ENCODE measurements at places on chromosomes 12 and 14. TPM values are rescaled to one million over a fixed set of nuclear protein-coding genes. Genes with fewer than 3 reads are reported as not detected.

DNA sequence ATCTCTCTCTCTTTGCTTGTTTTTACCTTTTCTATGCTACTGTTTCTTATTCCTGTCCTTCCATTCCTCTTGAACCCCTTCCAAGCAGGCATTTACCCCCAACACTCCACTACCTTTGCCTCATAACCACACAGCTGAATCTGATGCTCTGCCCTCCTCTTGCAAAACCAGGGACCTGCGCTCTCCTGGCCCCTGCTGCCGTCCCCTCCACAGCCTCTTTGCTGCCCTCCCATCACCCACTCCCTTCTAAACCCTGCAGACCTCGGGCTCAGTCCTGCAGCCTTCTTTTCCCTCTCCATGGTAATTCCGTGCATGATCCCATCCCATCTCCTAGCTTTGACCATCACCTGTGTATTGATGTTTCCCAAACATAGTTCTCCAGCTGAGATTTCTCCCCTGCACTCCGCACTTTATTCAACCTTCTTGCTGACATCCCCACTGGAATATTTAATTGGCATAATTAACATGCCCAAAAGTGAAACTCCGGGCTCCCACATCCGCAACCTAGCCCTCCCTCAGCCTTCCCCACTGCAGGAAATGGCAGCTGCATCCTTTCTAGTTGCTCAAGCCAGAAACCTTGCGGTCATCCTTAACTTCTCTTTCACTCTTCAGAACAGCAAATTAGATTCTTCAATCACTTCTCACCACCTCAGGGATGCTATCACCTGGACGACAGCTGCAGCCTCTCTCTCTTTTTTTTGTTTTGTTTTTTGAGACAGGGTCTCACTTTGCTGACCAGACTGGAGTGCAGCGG, 16.0 kb downstream of the FIGNL2 start:
- no peak overlapping the region for H3K27ac ChIP-seq
- no peak for DNase-seq
- H3K4me3 ChIP-seq: no peak overlapping the region

GRCh38 chr14:34450542-34450915, 11.5 kb downstream of the SPTSSA start:
- H3K36me3 ChIP-seq: peaks cover 12% of the 10 kb centered on the region
- H3K27me3 ChIP-seq: no peaks in the 10 kb centered on the region
- H3K4me3 ChIP-seq: no peak overlapping the region
- H3K4me1 ChIP-seq: peaks cover 16% of the 10 kb centered on the region

DNA sequence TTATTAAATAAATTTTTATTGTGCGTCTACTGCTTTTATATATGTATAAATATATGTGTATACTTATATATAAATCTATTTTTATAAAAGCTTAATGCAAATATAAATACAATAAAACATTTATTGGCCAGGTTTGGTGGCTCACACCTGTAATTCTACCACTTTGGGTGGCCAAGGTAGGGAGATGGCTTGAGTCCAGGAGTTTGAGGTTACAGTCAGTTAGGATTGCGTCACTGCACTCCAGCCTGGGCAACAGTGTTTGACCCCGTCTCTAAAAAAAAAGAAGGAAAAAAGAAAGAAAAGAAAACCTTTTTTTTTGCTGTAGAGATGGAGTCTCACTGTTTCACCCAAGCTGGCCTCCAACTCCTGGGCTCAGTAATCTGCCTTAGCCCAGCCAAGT, 20.9 kb downstream of the ACTR6 start:
- no peak overlapping the region for H3K27ac ChIP-seq
- H3K4me1 ChIP-seq: no peaks in the 10 kb centered on the region
- H3K4me3 ChIP-seq: no peak overlapping the region
- DNase-seq: no peak
- no peaks in the 10 kb centered on the region for H3K27me3 ChIP-seq
- peaks cover 48% of the 10 kb centered on the region for H3K36me3 ChIP-seq

- H3K27me3 ChIP-seq: no peaks in the 10 kb centered on the region
- no peaks in the 10 kb centered on the region for H3K4me1 ChIP-seq
- H3K27ac ChIP-seq: no peak overlapping the region
- no peak for DNase-seq
- H3K4me3 ChIP-seq: no peak overlapping the region
- no peaks in the 10 kb centered on the region for H3K36me3 ChIP-seq
These were observed 129.6 kb downstream of the GXYLT1 start for GRCh38 chr12:42015051-42015461.

DNA sequence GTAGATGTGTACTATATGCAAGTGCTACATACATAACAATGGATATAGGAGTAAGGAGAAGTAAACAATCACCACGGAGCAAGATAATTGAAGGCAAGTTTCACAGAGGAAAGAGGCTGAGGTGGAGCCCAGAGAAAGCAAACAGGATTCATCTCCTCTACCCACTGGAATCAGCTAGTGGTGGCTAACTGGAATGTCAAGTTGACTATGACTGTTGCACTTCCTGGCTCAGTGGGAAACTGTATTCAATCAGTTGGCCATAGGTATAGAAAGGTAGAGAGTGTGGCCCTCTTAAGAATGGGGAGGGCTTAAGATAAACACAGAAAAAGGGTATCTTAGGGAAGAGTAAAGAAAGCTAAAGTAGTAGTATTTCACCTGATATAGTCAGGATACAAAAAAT, 62.4 kb downstream of the MAP4K5 start:
- no peaks in the 10 kb centered on the region for H3K4me1 ChIP-seq
- peaks cover 29% of the 10 kb centered on the region for H3K36me3 ChIP-seq
- DNase-seq: no peak
- H3K27me3 ChIP-seq: no peaks in the 10 kb centered on the region

DNA sequence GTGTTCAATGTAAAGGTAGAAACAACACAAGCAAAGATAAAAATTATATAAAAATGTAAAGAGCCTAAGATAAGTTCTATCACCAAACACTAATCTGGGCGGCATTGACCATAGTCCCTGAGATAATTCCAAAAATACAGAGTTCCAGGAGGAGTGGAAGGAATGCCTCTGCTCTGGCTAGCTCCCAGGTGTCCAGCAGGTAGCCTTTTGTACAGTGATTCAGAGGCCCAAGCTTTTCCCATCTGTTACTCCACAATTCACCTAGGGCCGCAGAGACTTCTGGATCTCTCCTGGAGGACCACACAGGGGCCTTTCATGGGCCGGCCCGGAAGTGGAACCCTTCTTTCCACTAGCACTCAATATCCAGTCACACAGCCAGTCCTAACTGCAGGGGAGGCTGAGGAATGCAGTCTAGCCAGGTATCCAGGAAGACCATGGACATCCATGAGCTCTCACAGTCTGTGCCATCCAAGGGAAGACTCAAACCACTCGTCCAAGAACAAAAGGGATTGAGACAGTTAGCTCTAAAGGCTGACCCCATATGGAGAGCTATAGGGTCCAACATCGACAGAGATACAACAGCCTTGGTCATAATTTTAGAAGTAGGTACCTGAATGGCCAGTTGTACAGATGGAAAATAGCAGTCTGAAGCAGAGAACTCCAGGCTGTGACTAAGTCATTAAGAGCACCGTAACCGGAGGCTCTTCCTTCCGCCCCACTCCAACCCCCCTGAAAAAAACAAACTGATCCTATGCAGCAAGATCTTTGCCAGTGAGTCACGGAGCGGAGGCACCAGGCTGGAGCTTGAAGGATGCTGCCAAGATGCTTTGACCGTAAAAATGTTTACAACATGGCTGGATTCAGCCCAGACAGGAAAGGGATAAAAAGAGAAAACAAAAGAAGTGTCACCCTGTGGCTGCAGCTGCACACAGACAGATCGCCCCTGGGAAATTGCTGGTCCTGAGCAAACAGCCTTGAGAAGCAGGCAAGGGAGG, 204.8 kb downstream of the NUAK1 start:
- no peak overlapping the region for H3K4me3 ChIP-seq
- H3K36me3 ChIP-seq: no peaks in the 10 kb centered on the region
- DNase-seq: no peak
- H3K27ac ChIP-seq: no peak overlapping the region
- peaks cover 8% of the 10 kb centered on the region for H3K4me1 ChIP-seq

DNA sequence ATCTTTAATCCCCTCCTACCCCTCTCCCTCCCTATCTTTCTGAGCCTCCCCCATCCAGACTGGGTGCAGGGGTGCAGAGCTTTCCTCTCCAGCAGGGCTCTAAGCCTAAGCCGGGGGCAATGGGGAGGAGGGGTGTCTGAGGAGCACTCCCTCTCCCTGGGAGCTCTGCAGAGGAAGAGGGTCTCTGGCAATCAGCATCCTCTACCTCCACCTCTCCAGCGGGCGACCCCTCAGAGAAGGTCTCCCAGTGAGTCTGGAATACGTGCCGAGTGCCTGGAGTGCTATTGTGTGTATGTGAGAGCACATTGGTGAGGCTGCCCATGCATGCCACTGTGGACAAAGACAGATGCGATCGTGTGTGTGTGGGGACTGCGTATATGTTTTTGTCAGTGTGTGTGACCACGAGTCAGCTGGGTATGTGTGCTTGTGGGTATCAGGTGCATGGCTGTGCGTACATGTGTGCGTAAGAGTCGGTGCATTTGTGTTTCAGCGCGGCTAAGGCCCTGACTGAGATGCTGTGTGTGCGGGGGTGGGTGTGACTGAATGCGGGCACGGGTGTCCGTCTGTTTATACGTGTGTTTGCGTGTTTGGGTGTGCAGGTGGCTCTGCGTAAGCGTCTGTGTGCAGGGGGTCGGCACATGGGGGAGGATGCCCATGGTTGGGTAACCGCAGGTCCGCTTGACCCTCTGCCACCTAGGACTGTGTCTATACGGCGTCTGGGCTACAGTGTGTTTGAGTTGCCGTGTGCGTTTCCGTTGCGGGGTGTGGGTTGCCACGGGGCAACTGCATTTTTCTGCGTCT, 905 bp upstream of the DLK1 start:
- H3K4me3 ChIP-seq: no peak overlapping the region
- H3K27me3 ChIP-seq: peaks cover 38% of the 10 kb centered on the region
- no peak overlapping the region for H3K27ac ChIP-seq
- peaks cover 3% of the 10 kb centered on the region for H3K4me1 ChIP-seq
- no peaks in the 10 kb centered on the region for H3K36me3 ChIP-seq
- no peak for DNase-seq

- no peak overlapping the region for H3K27ac ChIP-seq
- H3K4me3 ChIP-seq: no peak overlapping the region
- DNase-seq: no peak
- no peaks in the 10 kb centered on the region for H3K36me3 ChIP-seq
These were observed 315 bp downstream of the LTB4R2 start for GRCh38 chr14:24310265-24310645.

DNA sequence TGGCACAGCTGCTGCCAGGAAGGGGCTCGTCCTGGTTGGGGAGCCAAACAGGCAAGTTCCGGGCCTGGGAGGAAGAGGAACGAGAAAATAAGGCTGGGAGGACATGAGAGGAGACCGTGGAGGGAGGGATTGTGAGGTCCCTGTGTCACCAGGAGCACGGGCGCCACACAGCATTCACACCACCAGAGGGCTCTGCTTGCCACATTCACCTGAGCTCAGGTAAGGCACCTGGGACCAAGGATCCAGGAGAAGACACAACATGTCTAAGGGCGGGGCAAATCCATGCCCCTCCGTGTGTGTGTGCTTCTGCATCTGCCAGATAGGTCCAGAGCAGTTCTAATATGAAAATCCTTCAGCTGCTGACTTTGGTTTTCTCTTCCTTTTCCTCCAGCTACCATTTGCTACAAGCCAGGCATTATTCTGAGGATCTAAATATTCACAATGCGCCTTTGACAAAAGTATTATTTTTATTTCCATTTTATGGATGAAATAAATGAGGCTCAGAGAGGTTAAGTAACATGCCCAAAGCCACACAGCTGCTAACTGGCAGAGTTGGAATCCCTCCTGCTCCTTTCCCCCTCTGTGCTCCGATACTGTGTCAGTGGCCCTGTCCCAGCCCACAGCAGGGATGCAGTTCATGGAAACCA, 14.6 kb downstream of the RAPGEF3 start:
- H3K4me3 ChIP-seq: no peak overlapping the region
- no peak overlapping the region for H3K27ac ChIP-seq
- no peaks in the 10 kb centered on the region for H3K27me3 ChIP-seq
- H3K4me1 ChIP-seq: peaks cover 11% of the 10 kb centered on the region
- H3K36me3 ChIP-seq: no peaks in the 10 kb centered on the region

- no peaks in the 10 kb centered on the region for H3K4me1 ChIP-seq
- H3K4me3 ChIP-seq: no peak overlapping the region
- DNase-seq: no peak
These were observed 6.5 kb downstream of the SLC22A17 start for GRCh38 chr14:23345987-23346692.

DNA sequence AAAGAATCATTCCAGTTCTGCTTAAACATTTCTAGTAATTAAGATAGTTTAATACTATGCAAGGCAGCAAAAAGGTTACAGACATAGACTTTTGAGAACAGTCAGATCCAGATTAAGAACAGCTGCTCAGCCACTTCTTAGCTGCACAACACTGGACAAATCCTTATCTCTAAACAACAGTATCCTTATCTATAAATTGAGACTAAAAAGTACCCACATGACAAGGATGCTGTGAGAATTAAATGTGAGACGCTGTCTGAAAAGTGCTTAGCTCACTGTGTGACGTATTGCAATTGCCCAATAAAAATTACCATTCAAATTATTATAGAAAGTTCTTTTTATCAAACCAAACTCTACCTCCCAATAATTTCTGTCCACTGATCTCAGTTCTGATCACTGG, 35.5 kb downstream of the BORCS5 start:
- no peak overlapping the region for H3K4me3 ChIP-seq
- no peak for DNase-seq
- peaks cover 14% of the 10 kb centered on the region for H3K4me1 ChIP-seq
- no peak overlapping the region for H3K27ac ChIP-seq
- no peaks in the 10 kb centered on the region for H3K27me3 ChIP-seq

GRCh38 chr14:101153691-101154090, 250.2 kb upstream of the RTL1 start:
- no peaks in the 10 kb centered on the region for H3K27me3 ChIP-seq
- no peak overlapping the region for H3K27ac ChIP-seq
- no peaks in the 10 kb centered on the region for H3K4me1 ChIP-seq
- H3K4me3 ChIP-seq: no peak overlapping the region

DNA sequence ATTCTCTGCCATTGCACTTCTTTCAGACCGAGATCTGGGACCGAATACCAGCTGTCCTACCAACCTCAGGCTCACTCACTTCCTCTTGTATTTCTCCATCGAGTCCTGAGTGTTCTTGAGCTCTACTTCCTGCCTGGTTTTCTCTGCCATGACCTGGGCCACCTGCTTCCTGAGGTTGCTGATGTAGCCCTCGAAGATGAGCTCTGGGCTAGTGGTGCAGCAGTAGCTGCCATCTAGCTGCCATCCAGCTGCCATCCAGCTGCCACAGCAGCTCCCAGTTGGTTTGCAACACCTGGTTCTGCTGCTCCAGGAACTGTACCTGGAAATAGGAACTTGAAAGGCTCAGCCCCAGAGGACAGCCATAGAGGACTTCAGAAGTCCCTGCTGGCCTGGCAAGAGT, 15.0 kb upstream of the KRT73 start:
- no peak overlapping the region for H3K4me3 ChIP-seq
- H3K4me1 ChIP-seq: peaks cover 7% of the 10 kb centered on the region
- peaks cover 8% of the 10 kb centered on the region for H3K27me3 ChIP-seq
- no peak for DNase-seq
- H3K27ac ChIP-seq: no peak overlapping the region

Gene OLR1
- total RNA-seq: 0.11 TPM

Gene OR6C68
- not detected for total RNA-seq

Gene SERPINA9
- not detected for total RNA-seq

Gene ASB2
- 208 TPM for total RNA-seq

Gene RHEBL1
- 1.1 TPM for total RNA-seq

Gene TMEM121
- 6.8 TPM for total RNA-seq

All from cardiac muscle cell (in vitro differentiated cells and primary cell).